ENCODE measurements at places on chromosomes 7 and 10. TPM values are rescaled to one million over a fixed set of nuclear protein-coding genes. Genes with fewer than 3 reads are reported as not detected.

Gene HOXA4
- not detected for total RNA-seq

Gene TFEC
- total RNA-seq: 0.35 TPM

DNA sequence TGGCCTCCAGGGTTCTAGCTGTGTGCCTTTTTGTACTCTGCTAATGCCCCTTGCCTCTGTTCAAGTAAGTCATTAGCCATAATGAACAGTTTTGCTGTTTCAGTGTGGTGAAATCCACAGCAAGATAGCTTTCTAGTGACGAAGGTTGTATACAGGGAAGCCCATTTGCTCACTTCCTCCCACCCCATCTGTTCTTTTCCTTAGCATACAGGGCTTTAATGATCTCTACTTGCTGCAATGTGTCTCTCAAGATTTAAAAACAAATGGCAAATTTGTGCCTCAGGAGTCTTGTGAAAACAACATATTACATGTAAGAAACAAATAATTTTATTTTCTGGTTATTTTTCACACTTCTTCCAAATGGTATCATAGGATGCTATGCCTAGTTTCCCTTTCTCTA, 243.2 kb downstream of the CDK14 start:
- no peak for DNase-seq

Gene EBF3
- not detected for total RNA-seq

GRCh38 chr7:41130086-41130485, 572.8 kb downstream of the INHBA start:
- DNase-seq: no peak

Gene LRRTM3
- not detected for total RNA-seq

Gene WDFY4
- total RNA-seq: 0.35 TPM

- DNase-seq: no peak
Observed at GRCh38 chr7:55593172-55593514, 20.8 kb upstream of the VOPP1 start.

DNA sequence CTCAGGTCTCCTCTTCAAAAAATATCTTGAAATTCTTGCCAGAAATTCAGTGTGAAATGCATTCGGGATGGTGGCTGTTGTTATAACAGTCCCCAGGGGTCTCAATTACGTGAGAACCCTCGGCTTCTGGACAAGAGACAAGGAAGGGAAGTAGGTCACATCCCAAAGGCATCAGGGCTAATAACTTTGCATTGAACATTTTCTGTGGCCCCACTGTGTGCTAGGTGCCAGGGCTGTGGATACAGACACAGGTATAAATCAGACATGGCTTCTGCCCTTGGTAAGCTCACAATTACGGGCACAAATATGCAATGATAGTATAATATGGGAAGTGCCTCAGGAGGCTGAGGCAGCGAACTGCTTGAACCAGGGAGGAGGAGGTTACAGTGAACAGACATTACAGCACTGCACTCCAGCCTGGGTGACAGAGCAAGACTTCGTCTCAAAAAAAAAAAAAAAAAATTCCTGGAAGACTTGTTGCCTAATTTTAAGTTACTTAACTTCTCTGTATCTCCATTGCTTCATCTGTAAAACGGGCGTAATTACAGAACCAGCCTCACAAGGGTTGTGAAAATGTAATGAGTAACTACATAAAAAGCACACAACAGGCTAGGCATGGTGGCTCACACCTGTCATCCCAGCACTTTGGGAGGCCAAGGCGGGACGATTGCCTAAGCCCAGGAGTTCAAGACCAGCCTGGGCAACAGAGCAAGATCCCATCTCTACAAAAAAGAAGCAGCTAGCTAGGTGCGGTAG, 2.5 kb upstream of the RHBDD2 start:
- DNase-seq: no peak

- no peak for DNase-seq
Observed at GRCh38 chr10:111430070-111430469, 353.2 kb downstream of the ADRA2A start.

- DNase-seq: no peak
Observed at GRCh38 chr7:16728811-16729210, 24.7 kb upstream of the TSPAN13 start.

GRCh38 chr7:70734411-70734810, 397.5 kb upstream of the GALNT17 start:
- DNase-seq: no peak

GRCh38 chr7:7779888-7780287, 61.5 kb upstream of the RPA3 start:
- DNase-seq: no peak

DNA sequence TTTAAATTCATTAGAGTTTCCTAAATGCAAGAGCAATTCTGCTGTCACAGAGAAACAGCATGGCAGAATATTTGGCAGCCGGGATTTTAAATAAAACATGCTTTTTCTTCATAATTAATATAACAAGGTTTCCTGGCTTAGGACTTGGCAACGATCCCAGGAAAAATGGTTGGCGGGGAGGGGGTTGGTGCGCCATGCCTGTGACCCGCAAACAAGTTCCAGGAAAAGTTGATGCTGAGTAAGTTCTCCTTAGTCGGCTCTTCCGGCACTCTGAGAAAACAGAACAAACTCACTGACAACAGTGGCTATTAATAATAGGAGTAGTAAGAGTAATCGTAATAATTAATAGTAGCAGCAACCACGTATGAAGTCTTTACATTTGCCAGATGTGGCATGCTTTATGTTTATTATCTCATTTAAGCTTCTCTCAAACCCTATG, 4.6 kb downstream of the HABP2 start:
- DNase-seq: no peak

Gene HTR5A
- not detected for total RNA-seq

Gene CPEB3
- total RNA-seq: 2.1 TPM

DNA sequence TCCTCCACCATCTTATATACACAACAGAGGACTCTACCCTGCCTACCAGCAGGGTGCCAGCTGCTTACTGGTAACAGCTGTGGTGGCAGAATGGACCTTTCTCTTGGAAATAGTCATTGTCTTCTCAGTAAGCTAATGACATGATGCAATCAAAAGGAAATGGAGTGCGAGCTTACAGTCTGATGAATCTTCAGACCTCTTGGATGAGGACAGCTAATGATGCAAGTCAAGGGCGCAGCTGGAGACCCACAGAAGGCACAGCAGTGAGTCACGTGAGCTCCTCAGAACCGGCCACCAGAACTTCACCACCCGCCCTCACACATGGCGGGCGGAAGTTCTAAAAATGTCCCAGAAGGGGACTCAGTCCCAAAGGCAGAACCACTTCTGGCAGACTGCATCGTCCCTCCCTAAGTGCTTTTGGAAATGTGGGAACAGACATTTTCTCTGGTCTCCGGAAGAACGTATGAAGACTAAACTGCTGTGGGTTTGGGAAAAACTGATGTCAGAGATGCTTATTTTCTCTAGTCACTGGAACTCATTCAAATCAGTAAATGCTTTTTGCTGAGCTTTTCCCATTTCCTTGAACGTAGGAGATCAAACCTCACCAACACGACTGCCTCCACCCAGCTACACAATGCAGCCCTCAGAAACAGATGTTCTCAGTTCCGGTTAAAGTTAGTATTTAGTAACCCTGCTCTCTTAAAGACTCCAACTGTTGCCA, 96.4 kb downstream of the FAS start:
- DNase-seq: no peak

- DNase-seq: no peak
Observed at GRCh38 chr10:48802611-48803071, 118.0 kb downstream of the WDFY4 start.

GRCh38 chr10:11469575-11470391, 141.7 kb downstream of the USP6NL start:
- DNase-seq: no peak

DNA sequence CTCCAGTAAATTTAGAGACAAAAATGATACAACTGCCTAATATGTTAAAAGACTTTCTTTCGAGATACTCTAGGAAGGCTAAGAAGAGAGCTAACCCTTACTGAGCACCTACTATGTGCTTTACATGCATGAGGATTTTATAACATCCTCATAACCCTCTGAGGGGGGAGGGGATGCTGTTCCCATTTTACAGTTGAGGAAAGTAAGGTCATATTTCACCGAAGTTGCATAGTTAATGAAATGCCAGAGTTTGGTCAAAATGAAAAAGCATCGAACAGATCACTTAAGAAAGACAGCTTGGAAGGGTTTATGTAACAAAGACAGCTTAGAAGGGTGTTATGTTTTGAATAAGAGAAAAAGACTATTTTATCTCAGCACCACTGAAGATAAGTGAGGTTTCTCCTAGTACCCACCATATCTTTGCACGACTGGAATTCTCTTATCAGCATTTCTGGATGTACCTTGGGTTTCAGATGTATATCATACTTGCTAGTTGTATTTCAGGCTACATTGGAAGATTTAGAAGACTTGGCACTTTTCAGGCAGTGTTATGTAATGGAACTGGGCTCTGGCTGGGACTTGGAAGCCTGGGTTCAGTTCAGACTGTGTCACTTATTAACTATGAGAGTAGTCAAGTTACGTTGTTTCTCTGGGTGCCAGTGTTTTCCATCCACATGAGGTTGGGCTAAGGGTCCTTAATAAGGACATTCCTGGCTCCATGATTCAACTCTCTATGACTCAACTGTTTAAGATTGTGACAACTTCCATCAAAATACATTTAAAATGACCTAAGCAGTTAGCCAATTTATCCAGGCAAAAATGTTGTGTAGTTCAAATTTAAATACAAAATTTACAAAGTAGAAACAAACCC, 6.0 kb downstream of the RHOBTB1 start:
- DNase-seq: no peak

DNA sequence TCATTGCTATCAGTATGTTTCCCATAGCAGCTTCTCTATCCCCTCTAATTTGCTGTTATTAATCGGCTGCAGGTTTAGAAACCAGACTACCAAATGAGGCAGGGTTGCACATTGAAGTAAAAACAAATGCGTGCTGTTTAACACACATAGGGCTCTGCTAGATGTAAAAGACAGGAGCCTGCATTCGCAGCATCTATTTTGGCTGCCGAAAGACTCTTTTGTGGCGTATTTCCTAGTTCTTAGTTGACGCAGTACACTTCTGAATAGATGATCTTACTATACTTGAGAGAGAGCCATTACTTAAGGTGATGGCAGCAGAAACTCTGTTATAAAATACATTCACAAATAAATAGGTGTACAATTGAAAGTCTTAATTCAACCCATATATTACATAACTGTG, 21.4 kb downstream of the SGCE start:
- no peak for DNase-seq

DNA sequence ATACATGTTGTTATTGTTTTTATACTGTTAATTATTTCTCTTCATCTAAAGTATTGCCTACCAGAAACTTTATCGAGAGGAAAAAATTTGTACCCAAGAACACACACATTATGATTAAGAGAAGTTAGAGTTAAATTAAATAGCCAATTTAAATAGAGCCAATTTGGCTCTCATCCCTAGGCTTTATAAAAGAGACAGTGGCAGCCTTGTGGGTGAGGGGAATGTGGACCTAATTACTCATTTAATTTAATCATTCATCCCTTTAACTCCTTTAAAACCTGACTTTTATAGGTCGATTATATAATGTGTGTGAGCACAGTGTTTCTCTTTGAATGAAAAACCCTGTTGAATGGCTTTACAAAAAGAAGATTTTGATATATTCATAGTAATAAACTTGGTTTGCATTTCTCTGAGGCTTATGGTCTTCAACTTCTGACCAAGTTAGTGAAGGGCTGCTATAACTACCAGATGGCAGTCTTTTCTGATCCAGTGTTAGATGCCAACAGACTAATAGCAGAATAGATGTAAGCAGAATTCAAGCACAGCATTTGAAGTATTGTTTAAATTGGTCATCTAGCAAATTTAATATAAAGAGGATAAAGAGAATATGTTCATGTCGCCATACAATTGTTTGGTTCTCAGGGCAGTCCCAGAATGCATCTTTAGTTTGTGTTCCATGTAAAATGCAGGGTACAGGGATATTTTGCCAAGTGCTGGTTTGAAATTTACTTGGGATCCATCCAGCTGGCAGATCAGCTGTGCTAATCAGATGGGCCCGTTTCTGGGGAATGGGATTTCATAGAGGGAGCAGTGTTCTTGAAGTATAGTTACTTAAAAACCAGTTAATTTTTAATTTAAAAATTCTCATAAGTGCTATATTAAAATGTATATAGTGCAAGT, 25.3 kb downstream of the ADD3 start:
- no peak for DNase-seq

DNA sequence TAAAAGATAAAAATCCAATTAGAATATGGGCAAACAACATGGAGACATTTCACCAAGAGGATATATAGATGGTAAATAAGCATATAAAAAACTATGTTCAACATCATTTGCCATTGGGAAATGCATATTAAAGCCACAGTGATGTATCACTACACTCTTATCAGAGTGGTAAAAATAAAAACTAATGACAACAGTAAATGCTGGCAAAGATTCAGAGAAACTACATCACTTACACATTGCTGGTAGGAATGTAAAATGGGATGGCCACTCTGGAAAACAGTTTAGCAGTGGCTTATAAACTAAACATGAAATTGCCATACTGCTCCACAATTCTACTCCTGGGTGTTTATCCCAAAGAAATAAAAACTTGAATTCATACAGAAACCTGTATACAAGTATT, 59.2 kb downstream of the CROT start:
- no peak for DNase-seq

Gene GIMAP6
- total RNA-seq: 44.9 TPM

- no peak for DNase-seq
Observed at GRCh38 chr10:108132303-108132702, 967.8 kb upstream of the SORCS1 start.

Gene ARHGEF35
- 5.3 TPM for total RNA-seq

GRCh38 chr10:113292086-113292485, 260.8 kb upstream of the HABP2 start:
- no peak for DNase-seq

DNA sequence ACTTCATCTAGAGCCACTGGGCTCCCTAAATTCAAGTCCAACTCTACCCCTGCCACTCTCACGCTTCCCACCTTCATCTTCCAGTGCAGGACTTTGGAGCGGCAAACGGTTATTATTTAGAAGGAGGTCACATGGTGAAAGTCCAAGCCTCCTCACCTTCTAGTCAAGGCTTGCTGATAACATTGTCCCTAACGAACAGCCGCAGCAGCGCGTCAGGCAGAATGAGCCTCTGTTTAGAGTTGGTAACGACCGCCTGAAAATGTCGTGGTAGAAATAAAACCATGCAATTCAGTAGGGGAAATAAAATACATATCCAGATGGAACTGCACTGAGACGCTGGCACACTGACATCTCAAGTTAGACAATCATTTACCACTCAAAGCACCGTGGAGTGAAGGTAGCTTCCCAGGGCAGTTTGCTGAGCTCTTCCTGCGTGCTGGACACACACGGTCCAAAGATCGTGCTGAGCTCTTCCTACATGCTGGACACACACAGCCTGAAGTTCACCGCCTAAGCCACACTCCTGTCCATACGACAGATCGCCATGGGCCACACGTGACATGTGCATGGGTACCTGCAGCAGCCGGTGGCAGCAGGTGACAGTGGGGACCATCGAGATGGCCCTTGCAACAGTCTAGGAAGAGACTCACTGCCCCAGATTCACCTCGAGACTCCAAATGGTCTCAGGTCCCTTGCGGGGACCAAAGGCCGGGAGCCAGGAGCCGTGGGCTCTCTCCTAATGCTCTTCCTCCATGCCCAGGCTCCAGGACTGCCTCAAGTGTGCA, 323.5 kb downstream of the PTPRN2 start:
- DNase-seq: no peak

Gene FAM13C
- total RNA-seq: not detected

GRCh38 chr10:85641479-85642009, 725.1 kb downstream of the GRID1 start:
- no peak for DNase-seq

Gene HMX2
- not detected for total RNA-seq

Measured in CD8-positive, alpha-beta memory T cell (primary cell).